ENCODE measurements at places on chromosomes 12 and 14. TPM values are rescaled to one million over a fixed set of nuclear protein-coding genes. Genes with fewer than 3 reads are reported as not detected.
A peak's percentile ranks its signal among the peaks of the same experiment; 100 is the strongest.

DNA sequence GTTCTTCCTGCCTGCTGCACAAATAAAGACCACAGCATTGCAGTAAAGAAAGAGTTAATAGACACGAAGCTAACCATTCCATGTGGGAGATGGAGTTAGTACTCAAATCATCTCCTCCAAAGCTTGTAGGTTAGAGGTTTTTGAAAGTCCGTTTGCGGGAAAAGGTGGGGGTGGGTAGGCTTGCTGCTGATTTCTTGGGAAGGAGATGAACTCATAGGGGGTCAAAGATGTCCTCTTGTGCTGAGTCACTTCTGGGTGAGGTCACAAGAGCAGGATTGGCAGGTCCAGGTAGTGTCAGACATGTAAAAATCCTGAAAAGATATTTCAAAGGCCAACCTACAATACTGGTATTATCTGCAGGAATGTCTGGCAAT is 66.4 kb downstream of the PTHLH start:
- H3K36me3 ChIP-seq: no peaks in the 10 kb centered on the region
- H3K4me1 ChIP-seq: peaks cover 10% of the 10 kb centered on the region
- DNase-seq: no peak
- H3K27ac ChIP-seq: peak overlapping the region; percentile 93

GRCh38 chr12:76303989-76304460 is 44.2 kb downstream of the BBS10 start:
- no peak overlapping the region for H3K4me3 ChIP-seq
- H3K36me3 ChIP-seq: no peaks in the 10 kb centered on the region
- peaks cover 3% of the 10 kb centered on the region for H3K4me1 ChIP-seq
- peak; percentile 14 for DNase-seq
- H3K27me3 ChIP-seq: no peaks in the 10 kb centered on the region

SAMD15 gene
- 1.3 TPM for total RNA-seq

- H3K36me3 ChIP-seq: peaks cover 18% of the 10 kb centered on the region
- no peak overlapping the region for H3K4me3 ChIP-seq
- H3K27me3 ChIP-seq: no peaks in the 10 kb centered on the region
- no peak for DNase-seq
- no peak overlapping the region for H3K27ac ChIP-seq
These were observed 32.1 kb downstream of the SPATA7 start for GRCh38 chr14:88417594-88417993.

- no peak overlapping the region for H3K4me3 ChIP-seq
- no peaks in the 10 kb centered on the region for H3K4me1 ChIP-seq
- no peak overlapping the region for H3K27ac ChIP-seq
- DNase-seq: no peak
These were observed 1222.3 kb upstream of the SEL1L start for GRCh38 chr14:82755923-82756322.

DNA sequence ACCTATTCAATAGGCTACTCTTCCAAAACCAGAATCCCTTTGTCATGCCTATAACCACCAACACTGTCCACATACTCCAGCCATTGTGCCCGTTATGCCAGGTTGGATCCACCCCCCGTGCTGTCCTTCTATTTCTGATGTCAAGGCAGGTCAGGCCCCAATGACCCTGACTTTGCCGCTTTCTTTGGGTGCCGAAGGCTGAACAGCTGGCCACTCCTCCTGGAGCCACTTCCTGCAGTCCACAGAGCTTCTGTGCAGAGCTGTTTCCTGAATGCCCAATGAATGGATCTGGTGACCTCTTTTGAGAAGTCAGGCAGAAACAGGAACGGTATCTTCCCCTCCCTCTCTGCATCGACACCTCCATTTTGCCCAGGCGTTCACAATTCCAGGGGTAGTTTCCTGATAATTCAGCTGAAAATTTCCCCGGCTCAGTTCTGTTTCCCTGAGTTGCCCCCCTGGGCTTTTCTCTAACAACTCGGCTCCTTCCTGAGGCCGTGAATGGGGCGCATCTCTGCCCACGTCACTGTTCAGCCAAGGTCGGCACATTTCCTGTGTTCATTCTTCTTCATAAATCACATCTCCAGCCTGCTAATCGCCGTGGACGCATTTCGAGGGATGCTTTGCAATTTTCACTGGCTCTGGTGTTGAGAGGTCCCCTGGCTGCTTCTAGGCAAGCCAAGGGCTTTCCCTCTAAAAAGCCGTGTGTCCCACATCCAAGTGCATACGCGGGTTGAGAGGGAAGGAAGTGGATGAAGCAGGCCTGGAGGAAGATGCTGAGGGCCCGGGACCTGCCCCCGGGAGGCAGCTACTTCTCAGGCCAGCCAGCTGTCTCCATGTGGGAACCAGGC is 86.5 kb downstream of the PAPOLA start:
- peaks cover 56% of the 10 kb centered on the region for H3K27me3 ChIP-seq
- no peak overlapping the region for H3K27ac ChIP-seq
- no peaks in the 10 kb centered on the region for H3K36me3 ChIP-seq
- no peak overlapping the region for H3K4me3 ChIP-seq
- DNase-seq: no peak
